Left hindlimb (tissue), 1 donor: ENCODE measurements at places on chromosomes 11 and 22.
A peak's percentile ranks its signal among the peaks of the same experiment; 100 is the strongest.

DNA sequence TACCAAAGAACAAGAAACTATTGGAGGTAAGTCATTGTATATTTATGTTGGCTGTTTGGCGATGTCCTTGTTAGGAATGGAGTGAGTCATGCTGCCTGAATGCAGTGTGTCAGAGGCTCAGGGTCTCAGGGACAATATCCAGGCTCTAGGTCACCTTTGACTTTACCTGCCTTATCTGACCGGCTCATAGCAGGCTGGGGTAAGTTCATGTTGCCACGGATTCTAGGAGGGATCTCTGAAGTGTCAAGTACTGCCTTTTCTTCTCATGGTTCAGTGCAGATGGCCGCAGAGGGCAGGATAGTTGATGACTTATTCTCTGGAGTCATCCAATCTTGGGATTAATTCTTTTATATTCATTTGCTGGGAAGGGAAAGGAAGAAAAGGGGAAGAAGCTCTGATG is 53.2 kb downstream of the SPON1 start:
- DNase-seq: no peak

- DNase-seq: no peak
These were observed 504.3 kb downstream of the FAM181B start for GRCh38 chr11:82229341-82229740.

- no peak for DNase-seq
These were observed 78.6 kb downstream of the ME3 start for GRCh38 chr11:86593833-86594232.

GRCh38 chr22:25702571-25703167 is 39.3 kb upstream of the MYO18B start:
- no peak for DNase-seq

GRCh38 chr22:45903355-45904135 is 73.4 kb downstream of the WNT7B start:
- DNase-seq: peak; percentile 75

DNA sequence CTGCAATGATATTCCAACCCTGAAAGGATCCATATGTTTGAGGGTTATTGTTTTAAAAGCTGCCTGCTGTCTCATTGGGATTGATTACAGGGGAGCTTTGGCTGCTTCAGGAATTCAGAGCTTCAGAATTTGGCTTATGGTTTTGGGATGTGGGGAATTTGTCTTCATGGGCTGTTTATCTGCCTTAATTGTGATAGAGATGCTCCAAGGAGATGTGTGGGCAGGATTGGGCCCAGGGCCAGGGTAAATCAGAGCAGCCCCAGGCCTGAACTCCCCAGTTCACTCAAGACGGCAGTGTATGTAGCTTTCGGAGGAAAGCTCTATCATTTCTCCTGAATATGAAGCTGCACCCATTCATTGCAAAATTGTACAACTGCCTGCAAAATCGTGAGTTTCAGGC is 88.5 kb downstream of the ALX4 start:
- no peak for DNase-seq

- no peak for DNase-seq
These were observed 853 bp downstream of the HTATIP2 start for GRCh38 chr11:20364341-20364792.

GRCh38 chr11:77617892-77618291 is 19.7 kb downstream of the CLNS1A start:
- DNase-seq: no peak

DNA sequence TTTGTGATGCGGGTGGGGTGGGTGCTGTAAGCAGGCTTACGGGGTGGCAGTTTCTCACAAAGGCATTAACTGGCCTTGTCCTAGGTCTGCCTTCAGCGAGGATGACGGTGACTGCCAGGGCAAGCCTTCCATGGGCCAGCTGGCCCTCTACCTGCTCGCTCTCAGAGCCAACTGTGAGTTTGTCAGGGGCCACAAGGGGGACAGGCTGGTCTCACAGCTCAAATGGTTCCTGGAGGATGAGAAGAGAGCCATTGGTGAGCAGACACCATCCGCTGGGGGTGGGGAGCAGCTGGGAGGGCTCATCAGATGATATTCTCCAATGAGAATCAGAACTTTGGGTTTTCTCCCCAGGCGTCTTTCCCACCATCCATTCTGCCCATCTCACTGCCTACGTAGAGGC is 5.8 kb downstream of the TCN2 start:
- no peak for DNase-seq

- no peak for DNase-seq
These were observed 4.3 kb upstream of the OR51V1 start for GRCh38 chr11:5204787-5205186.

- DNase-seq: no peak
These were observed 9.1 kb upstream of the PGA3 start for GRCh38 chr11:61194169-61194671.

- no peak for DNase-seq
These were observed 14.9 kb downstream of the MMP20 start for GRCh38 chr11:102610200-102610599.

- peak; percentile 5 for DNase-seq
These were observed 85.2 kb upstream of the RTL6 start for GRCh38 chr22:44583061-44583760.

DNA sequence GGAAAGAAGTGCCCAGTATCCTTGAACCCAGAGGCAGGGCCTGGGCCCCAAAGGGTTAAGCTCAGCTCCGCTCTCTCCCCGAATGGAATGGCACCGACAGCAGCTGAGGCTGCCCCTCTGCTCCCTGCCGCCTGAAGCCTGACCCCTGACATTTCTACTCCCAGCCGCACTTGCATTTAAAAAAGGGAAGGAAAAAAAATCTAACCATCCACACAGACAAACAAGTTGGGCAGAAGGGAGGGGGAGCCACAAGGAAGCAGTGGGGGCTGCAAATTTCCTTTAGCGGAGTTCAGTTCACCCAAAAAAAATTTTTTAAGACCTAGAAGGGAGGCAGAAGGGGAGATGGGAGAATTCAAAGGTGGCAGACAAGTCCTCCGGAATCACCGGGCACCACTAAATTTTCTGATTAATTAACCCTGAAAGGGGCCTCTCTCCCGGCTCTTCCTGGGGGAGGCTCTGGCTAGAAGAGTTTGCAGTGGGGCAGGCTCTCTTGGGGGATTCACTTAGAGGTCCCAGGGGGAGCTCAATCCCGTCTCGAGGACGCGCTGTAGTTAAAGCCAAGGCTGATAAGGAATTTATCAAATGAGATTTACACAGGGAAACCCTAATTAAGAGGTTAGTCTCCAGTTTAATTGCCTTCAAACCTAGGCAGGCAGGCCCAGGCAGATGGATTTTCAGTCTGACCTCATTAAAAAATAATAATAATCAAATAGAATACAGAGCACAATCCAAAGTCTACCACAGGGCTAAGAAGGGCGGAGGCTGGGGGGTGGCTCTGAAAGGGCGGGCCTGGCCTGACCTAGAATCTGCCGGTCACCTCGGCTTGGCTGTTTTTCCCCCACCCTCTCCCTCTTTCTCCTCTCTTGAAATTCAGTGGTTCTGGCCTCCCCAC is 25.6 kb downstream of the MN1 start:
- DNase-seq: no peak

GRCh38 chr11:73416786-73417185 is 40.6 kb downstream of the RELT start:
- no peak for DNase-seq

DNA sequence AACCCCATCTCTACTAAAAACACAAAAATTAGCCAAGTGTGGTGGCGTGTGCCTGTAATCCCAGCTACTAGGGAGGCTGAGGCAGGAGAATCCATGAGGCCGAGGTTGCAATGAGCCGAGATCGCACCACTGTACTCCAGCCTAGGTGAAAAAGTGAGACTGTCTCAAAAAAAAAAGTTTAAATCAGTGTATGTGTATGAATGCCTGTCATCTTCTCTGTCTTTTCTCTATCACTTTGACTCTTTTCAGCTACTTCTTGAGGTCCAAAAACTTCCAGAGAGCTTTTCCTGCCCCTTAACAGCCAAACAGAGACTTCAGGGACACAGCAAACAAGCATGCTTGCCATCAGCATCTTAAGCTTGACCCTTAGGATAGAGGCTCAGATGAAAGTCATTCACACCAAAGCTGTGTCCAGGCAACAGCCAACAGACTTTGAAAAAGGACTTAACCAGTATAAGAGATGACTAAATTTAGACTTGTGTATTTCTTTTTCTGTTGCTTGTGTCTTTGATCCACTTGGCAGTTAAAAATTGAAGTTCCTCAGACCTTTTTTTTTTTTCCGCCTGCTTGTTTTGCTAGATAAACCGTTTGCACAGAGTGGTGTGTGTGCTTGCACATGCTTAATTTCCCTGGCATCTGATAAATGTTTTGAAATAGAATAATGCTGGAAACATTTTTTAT is 151.9 kb downstream of the DBX1 start:
- no peak for DNase-seq

DNA sequence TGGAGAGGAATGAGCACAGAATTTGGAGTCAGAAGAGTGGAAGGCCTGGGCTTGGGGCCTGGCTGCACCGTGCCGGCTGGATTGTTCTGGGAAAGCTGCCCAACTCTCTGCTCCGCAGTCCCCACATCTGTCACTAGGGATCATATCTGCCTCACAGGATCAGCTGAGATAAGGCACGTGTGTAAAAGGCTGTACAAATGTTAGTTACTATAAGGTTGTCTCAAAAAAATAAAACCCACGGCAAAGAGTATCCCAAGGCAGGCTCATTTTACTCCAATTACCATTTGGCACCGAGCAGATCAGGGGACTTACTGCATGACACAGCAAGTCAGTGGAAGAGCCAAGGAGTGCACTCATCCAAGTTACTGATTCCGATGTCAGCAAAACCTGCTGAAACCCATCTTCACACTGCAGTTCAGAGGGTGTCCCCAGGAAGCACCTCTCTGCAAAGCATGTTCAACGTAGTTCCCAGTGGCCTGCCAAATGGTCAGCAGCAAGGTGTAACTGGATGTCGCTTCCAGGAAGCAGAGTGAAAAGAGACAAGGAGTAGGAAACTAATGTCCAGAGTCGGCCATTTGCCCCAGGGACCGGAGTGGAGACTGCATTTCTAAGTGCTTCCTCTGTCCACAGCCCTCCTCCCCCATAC is 18.1 kb upstream of the MRTFA start:
- peak; percentile 79 for DNase-seq

GRCh38 chr11:75445315-75445953 is 12.4 kb upstream of the KLHL35 start:
- peak; percentile 71 for DNase-seq

DNA sequence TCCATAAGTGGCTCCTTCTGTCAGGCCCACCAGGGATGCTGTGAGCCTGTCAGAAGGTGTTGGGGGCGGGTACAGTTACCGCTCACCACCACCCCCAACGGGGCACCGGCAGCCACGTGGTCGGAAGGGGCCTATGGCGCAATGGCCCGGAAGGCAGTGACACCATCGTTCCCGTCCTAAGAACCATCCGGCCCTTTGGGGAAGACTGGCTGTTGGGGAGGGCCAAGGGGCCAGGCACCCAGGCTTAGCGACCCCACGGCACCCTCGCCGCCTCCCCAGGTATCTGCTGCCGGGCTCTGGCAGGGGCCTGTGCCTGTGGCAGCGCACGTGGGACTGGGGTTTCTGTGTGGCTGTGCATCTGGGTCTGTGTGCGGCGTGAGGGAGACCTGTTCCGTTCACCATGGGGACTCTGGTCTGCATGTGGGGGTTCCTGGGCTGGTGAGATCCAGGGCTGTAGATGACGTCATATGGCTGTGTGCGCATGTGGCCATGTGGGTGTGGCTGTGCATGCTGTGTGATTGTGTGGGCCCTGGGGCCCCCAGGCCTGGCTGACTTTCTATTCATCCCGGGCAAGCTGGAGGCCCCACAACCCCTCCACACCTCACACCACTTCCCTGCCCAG is 717 bp downstream of the OSM start:
- no peak for DNase-seq

- DNase-seq: peak; percentile 60
These were observed 90.6 kb downstream of the GAB4 start for GRCh38 chr22:16917144-16918003.

GRCh38 chr22:27725661-27726060 is 75.9 kb downstream of the MN1 start:
- DNase-seq: no peak

GRCh38 chr11:35150454-35150853 is 11.5 kb downstream of the CD44 start:
- no peak for DNase-seq

DNA sequence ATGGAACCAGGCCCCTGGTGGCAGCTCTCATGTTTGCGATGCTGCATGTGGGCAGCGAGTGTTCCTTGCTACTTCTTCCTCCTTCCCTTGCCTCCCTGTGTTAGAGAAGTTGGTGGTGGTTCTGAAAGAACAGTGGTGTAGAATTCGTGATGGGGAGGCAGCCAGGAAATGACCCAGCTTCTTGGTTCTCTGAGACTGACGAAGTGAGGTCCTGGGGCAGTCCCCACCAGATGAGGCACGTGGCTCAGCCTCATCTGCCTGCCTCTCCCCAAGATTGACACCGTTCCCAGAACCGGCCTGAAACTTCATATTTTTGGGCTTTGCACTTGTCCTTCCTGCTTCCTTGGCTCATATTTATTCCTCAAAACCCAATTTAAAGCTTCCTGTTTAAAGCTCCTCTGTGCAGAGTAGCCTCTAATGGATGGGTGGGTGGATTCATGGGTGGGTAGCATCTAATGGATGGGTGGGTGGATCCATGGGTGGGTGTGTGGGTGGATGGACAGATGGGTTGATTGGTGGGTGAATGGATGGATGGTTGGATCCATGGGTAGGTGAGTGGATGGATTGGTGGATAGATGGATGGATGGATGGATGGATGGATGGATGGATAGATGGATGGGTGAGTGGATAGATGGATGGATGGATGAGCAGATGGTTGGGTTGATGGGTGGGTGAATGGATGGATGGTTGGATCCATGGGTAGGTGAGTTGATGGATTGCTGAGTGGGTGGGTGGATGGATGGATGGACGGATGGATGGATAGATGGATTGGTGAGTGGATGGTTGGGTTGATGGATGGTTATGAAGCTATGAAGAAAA is 77.3 kb upstream of the ATXN10 start:
- DNase-seq: no peak
